Esophagus squamous epithelium (tissue), 5 donors: ENCODE measurements at places on chromosomes 12 and 14.

- no peak for DNase-seq
These were observed 137.0 kb upstream of the MDM1 start for GRCh38 chr12:68469113-68469512.

- no peak for DNase-seq
These were observed 176.7 kb downstream of the KLHL28 start for GRCh38 chr14:44785096-44785495.

- no peak for DNase-seq
These were observed 1.4 kb upstream of the KLRC1 start for GRCh38 chr12:10454531-10454930.

GRCh38 chr12:6104842-6105241 is 19.6 kb downstream of the VWF start:
- no peak for DNase-seq
